Left lung (tissue), 14 donors: ENCODE measurements at places on chromosomes 2 and 18.

- DNase-seq = no peak
These were observed 101.2 kb upstream of the GALNT13 start for GRCh38 chr2:153770359-153770991.

DNA sequence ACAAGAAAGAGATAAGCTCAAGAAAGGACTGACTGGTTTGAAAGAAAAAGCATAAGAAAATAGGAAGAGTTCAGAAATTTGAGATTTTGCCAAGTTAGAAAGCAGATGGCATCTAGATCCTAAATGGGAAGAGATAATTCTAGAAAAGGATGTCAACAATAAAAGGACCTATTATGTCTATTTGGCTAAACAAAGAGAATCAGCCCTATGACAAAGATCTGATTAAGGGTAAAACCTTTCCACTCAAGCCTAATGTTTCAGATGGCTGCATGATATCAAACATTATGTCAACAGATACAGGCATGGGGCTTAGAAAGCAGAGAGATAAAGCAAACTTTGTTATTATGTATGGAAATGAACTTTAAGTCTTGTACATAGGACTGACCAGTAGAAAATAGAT is 465.0 kb upstream of the TRIB2 start:
- DNase-seq = no peak

DNA sequence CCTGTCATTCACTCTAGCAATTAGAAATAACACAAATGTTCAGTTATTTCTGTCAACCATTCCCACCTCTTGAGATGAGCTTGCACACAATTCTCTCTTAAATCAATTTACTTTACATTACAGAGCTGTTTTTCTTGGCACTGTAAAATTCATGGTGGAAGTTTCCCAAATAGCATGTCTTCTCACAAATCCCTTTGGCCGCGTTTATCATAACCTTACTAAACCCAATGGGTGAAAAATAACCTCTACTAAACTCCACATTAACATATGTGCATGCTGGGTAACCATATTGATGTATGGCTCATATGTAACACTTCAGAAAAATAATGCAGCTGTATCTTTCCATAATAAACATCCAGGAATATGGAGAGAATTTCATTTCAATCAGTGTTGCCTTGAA is 75.5 kb upstream of the SULT1C3 start:
- no peak for DNase-seq

GRCh38 chr2:45874344-45874743 is 222.9 kb downstream of the PRKCE start:
- DNase-seq = no peak

DNA sequence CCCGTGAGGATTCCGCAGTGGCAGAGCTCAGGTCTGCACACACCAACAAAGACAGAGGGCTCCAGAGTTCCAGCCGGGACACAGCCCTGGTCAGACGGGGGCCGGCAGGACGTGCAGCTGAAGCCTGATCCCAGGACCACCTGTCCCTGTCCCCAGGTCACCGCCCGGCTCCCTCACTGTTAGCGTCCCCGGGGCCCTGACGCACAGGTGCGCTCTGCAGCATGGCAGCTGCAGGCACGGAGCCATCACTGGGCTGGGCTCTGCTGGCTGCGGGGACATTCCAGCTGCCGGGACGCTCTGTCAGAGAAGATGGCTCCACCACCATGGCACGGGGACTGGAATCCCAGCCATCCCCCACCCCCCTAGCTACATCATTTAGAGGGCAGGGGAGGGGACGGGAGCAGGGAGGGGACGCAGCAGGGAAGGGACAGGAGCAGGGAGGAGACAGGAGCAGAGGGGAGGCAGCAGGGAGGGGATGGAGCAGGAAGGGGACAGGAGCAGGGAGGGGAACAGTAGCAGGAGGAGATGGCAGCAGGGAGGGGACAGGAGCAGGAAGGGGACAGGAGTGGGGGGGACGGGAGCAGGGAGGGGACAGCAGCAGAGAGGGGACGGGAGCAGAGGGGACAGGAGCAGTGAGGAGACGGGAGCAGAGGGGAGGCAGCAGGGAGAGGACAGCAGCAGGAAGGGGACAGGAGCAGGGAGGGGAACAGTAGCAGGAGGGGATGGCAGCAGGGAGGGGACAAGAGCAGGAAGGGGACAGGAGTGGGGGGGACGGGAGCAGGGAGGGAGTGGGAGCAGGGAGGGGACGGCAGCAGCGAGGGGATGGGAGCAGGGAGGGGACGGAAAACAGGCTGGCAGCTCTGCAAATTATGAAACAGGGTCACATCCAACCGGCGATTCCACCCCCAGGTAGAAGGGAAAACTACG is 39.8 kb downstream of the SLC66A2 start:
- DNase-seq = peak; percentile 73

DNA sequence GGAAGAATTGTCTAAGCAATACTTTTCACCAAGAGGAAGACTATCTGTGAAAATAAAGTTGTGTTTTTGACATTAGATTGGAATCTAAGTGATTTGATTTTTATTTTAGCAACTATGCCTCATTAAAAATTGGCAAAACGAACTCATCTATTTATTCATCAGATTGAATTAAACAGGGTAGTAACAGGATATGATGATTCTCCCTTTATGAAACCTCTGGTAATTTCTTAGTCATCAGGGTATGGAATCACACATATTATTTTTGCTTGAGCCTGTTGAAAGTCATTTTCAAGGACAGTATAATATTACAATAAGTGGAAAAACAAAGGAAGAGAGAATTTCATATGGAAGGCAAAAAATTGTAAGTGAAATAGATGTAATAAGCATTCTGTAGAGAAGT is 22.0 kb downstream of the ZNF804A start:
- DNase-seq = no peak

DNA sequence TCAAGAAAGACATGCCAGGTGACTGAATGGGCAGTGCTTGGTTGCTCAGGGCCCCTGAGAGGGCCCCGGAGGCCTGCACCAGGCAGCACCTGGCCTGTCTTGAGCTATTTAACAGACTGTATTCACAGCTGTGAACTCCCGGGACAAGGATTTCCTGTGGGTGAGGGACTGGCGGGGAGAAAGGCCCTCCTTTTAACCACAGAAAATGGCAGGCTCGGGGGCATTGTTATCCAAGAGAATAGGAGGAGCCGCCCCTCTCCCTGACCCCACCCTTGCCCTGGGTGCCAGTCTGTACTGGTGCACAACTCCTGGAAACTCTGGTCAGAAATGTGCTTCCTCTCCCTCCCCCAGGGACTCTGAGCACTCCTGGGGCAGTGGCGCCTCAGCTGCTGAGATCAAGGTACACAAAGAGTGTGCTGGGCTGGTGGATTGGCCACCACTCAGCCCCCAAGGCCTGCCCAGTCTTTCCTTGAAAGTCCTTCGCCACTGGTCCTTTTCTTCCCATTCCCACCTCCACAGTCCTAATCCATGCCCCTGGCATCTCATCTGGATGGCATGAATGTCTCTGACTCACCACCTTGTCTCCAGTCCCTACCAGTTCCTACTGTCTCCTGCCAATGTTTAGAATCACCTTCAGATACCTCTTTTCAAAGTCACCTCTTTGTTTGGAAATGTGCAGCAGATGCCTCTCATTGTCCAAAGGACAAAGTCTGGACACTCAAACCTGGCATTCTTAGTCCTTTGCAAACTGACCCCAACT is 19.6 kb upstream of the EPAS1 start:
- DNase-seq = no peak

DNA sequence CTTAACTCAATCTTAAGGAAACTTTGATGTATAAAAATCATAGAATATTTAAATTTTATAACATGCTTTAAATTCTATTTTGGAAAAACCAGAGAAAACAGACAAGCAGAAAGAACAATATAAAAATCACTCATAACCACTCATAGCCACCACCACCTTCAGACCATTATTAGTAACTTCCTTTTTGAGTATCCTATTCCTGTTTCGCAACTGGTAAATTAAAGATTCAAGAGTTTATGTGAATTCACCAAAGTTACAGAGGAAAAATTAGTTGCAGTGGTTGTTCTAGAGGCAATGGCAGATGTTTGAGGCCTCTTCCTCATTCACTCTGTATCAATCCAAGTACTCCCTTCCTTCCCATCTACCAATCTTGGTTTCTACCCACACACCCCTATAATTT is 49.3 kb upstream of the PROKR1 start:
- DNase-seq = no peak

GRCh38 chr2:27071990-27072830 is 756 bp upstream of the OST4 start:
- peak; percentile 95 for DNase-seq

DNA sequence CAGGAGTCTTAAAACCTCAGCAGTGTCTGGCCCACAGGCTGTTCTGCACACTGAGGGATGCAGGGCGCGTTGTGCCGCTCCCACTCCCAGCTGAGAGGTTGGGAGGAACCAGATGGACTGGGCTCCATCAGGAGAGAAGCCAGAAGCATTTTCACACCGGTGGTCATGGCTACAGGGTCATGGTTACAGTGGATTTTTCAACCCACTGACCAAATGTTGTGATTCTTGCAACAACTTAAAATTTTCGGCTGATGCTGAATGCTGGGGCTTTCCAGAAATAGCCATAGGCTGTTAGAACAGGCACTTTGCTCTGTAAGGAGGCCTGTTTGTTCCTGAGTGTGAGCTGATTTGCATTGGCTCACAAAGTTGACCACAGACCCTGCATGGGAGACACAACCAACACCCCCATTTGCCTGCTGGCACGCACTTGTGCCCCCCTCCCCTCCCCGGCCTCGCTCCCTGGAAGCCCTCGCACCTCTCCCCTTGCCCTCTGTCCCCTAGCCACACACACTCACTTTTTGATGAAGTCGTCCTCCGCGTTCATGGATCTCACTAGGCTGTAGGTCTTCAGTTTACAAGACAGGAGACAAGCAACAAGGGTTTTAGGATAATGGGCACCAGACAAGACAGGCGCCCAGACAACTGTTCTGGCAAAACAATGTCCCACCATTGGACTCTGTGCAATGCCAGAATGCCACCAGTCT is 3.4 kb downstream of the LPIN1 start:
- DNase-seq = no peak

GRCh38 chr2:189544318-189545042 is 36.1 kb downstream of the SLC40A1 start:
- DNase-seq = no peak

DNA sequence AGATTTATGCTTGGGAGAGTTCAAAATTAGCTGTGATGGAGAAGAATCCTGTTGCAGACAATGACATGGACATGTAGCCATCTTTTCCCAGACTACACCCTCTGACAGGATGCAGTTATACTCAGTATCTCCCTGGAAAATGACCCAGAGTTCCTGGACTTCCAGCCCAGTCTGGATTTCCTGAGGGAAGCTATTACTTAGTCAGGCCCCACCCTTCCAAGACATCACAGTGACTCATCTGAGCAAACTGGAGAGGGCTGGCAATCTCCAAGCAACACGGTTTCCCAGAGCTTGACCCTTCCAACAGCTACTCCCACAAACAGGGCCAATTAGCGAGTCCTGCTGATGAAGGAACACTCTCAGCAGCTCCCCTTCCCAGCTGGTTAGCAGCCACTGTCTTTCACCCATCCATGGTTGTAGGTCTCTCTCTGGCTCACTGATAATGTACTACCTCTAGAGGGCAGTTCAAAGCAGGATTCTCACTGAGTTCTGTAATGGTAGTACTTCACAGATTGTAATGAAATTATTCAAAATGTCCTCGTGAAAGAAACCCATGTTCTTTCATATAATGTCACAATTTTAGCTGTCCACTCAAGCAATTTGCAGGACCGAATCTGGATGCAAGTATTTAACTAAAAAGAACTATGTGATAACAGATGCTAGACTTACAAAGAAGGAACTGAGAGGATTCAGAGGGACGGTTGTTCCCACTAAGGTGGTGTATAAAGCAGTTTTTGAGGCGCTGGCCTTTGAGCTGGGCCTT is 110.2 kb downstream of the MDH1 start:
- DNase-seq = peak; percentile 35

- no peak for DNase-seq
These were observed 63.3 kb downstream of the RTP5 start for GRCh38 chr2:241932899-241933178.

GRCh38 chr2:233434666-233435330 is 80.5 kb downstream of the DGKD start:
- no peak for DNase-seq

- DNase-seq = no peak
These were observed 13.4 kb upstream of the HPCAL1 start for GRCh38 chr2:10289352-10289751.

GRCh38 chr2:71220743-71221142 is 6.2 kb downstream of the PAIP2B start:
- no peak for DNase-seq

- no peak for DNase-seq
These were observed 261.6 kb downstream of the ASXL3 start for GRCh38 chr18:33839452-33840211.

- no peak for DNase-seq
These were observed 103.3 kb upstream of the ID2 start for GRCh38 chr2:8578335-8579244.

- DNase-seq = no peak
These were observed 481.4 kb downstream of the CDH2 start for GRCh38 chr18:27695503-27695902.

DNA sequence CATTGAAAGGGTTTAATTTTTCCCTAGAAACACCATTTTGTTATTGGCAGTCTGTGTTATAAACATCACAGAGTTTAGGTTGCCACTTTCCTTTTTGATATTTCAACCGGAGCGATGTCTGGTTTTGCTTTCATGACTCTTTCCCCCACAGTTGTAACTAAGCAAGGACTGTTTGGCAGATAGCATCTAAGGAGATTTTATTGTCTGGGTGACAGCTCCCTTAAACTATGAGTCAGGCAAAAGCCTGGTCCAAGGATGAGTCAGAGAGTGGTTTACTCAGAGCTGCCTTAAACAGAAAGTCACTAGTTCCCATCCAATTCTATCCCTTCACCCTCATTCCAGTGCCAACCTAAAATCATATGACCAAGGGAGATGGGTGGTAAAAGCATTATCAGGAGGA is 341.6 kb upstream of the VWC2L start:
- no peak for DNase-seq

- no peak for DNase-seq
These were observed 258.0 kb downstream of the HDAC4 start for GRCh38 chr2:239142806-239143205.

GRCh38 chr2:108048752-108049151 is 62.4 kb downstream of the SLC5A7 start:
- DNase-seq = no peak

- DNase-seq = no peak
These were observed 188.1 kb downstream of the FMNL2 start for GRCh38 chr2:152523091-152523490.

DNA sequence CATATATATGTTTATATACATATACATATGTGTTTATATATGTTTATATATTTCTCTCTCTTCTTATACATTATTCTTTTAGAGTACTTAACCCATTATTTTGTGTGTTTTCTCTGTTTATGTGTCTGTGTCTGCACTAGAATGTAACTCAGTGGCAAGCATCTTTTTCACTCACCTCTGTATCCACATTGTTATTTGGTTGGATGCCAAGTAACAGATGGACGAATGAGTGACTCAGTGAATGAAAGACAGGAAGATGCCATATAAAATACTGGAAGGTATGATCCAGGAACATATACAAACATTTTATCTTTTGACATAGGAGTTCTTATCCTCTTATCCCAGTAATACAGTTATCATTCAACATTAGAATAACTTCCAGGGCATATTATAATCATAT is 684.8 kb downstream of the RNF144A start:
- no peak for DNase-seq

- DNase-seq = peak; percentile 77
These were observed 31.0 kb upstream of the TNS1 start for GRCh38 chr2:218033590-218034496.
